ENCODE measurements at places on chromosomes 3 and 15. TPM values are rescaled to one million over a fixed set of nuclear protein-coding genes. Genes with fewer than 3 reads are reported as not detected.
A peak's percentile ranks its signal among the peaks of the same experiment; 100 is the strongest.

GRCh38 chr3:170471149-170471548 is 52.5 kb downstream of the CLDN11 start:
- H3K27ac ChIP-seq = no peak overlapping the region
- no peak for DNase-seq
- peaks cover 8% of the 10 kb centered on the region for H3K4me1 ChIP-seq
- H3K27me3 ChIP-seq = peaks cover 9% of the 10 kb centered on the region
- no peaks in the 10 kb centered on the region for H3K36me3 ChIP-seq
- H3K4me3 ChIP-seq = no peak overlapping the region

- no peak overlapping the region for H3K27ac ChIP-seq
- no peaks in the 10 kb centered on the region for H3K27me3 ChIP-seq
- no peak overlapping the region for H3K4me3 ChIP-seq
- DNase-seq = peak; percentile 5
Measured at GRCh38 chr3:154745929-154746328, 315.9 kb upstream of the GPR149 start.

DNA sequence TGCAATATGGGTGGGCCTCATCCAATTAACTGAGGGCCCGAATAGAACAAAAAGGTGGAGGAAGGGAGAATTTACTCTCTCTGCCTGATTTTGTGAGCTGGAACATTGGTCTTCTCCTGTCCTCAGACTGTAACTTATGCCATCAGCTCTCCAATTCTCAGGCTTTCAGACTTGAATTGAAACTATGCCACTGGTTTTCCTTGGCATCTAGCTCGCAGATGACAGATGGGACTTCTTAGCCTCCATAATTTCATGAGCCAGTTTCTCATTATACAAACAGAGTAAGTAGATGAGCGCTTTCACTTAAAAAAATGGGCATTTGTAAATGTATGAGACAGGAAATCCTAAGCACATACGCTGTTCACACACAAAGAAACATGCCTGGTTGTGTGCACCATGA is 8.7 kb upstream of the PTX3 start:
- no peak overlapping the region for H3K27ac ChIP-seq
- no peaks in the 10 kb centered on the region for H3K27me3 ChIP-seq
- no peak for DNase-seq

DNA sequence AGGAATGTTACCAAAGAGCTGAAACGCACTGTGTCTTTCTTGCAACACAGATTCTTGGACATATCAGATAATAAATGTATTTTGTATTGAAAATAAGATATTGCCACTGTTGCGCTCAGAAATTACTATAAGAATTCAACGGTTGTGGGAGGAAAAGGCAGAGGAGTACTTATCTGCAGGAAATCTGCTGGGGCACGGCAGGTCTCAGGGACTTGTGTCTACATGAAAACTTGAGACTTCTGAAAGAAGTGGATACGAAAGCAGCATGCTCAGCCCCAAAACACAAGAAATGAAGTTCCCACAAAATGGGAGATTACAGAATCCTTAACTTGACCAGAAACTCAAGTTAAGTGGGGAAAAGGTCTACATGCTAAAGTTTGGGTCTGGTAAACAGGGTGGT is 86.5 kb downstream of the IGSF11 start:
- no peak overlapping the region for H3K27ac ChIP-seq
- no peaks in the 10 kb centered on the region for H3K27me3 ChIP-seq
- H3K4me3 ChIP-seq = no peak overlapping the region
- DNase-seq = no peak

DNA sequence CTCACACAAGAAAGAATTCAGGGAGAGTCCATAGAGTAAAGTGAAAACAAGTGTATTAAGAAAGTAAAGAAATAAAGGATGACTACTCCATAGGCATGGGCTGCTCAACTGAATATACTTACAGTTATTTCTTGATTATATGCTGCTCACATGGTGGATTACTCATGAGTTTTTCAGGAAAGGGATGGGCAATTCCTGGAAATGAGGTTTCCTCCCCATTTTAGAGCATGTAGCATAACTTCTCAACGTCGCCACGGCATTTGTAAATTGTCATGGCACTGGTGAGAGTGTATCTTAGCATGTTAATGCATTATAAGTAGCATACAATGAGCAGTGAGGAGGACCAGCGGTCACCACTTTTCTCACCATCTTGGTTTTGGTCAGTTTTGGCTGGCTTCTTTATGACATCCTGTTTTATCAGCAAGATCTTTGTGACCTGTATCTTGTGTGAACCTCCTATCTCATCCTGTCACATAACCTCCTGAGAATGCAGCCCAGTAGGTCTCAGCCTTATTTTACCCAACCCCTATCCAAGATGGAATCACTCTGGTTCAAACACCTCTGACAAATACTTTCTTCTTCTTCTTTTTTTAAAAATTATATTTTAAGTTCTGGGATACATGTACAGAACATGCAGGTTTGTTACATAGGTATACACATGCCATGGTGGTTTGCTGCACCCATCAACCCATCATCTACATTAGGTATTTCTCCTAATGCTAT is 849.7 kb downstream of the TBL1XR1 start:
- no peak for DNase-seq
- no peaks in the 10 kb centered on the region for H3K4me1 ChIP-seq
- H3K4me3 ChIP-seq = no peak overlapping the region
- no peaks in the 10 kb centered on the region for H3K36me3 ChIP-seq

DNA sequence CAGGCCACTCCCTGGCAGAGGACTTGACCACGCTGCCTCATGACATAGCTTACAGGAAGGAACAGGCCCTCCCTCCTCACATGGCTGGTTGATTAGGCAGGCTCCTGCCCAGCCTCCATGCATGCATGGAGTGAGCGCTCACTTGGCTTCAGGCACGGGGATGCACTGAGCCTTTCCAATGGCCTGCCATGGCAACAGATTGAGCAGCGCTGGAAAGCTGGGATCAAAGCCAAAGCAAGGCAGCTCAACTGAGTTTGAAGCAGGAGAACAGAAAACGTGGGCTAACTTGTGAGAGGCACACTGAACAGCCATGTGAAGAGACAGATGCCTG is 5.9 kb upstream of the GRAMD2A start:
- peaks cover 98% of the 10 kb centered on the region for H3K36me3 ChIP-seq
- H3K4me1 ChIP-seq = peaks cover 15% of the 10 kb centered on the region
- no peak overlapping the region for H3K4me3 ChIP-seq
- no peaks in the 10 kb centered on the region for H3K27me3 ChIP-seq

- H3K27me3 ChIP-seq = no peaks in the 10 kb centered on the region
- no peak for DNase-seq
- H3K27ac ChIP-seq = no peak overlapping the region
Measured at GRCh38 chr15:88125576-88125975, 131.0 kb downstream of the NTRK3 start.

DNA sequence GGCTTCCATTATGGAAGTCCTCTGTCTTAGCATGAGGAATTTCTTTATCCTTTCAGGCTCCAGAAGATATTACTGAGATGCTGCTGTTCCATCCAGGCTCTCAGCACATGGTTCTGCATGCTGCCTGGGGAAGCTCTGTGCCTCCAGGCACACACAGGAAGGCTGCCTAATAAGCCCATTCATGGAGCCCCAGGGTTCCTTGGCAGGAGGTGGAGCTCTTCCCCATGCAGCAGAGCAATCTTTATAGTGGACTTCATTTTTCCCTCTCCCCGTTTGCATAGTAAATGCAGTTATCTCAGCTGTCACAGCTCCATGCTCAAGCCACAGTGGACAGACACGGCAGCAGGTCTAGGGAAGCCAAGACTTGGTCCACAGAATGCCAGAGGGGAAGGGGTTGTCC is 57.6 kb downstream of the BOC start:
- peaks cover 37% of the 10 kb centered on the region for H3K36me3 ChIP-seq
- no peak for DNase-seq
- H3K4me3 ChIP-seq = no peak overlapping the region
- no peak overlapping the region for H3K27ac ChIP-seq

GRCh38 chr3:23815879-23816278 is 10.1 kb downstream of the UBE2E1 start:
- no peaks in the 10 kb centered on the region for H3K36me3 ChIP-seq
- H3K27me3 ChIP-seq = no peaks in the 10 kb centered on the region
- DNase-seq = peak; percentile 41
- peaks cover 73% of the 10 kb centered on the region for H3K4me1 ChIP-seq
- no peak overlapping the region for H3K27ac ChIP-seq

DNA sequence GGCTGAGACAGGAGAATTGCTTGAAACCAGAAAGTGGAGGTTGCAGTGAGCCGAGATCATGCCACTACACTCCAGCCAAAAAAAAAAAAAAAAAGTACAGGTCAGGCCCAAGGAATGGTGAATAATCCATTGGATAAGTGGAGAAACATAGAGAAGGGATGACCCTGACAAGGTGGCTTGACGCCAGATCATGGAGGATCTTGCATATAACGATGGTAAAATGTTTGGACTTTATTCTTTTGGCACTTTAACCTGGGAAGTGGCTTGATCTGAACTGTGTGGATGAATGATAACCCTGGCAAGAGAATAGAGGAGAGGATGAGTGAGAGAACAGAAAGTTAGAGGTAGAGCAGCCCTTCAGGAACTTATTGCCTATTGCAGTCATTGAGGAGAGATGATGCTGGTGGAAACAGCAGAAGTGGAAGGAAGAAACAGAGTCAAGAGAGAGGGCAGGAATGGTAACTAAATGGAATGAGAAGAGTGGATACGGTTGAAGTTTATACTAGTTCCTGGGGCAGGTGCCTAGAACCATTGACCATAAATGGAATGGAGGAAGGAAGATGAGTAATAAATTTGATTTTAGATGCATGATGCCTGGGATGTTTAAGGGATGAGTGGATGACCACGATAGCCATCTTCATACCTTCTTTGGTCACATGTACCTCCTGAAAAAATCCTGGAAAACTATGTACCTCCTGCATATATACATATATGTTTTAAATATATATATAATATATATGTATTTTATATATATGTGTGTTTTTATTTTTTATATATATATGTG is 57.8 kb downstream of the BLM start:
- no peaks in the 10 kb centered on the region for H3K27me3 ChIP-seq
- no peak for DNase-seq
- peaks cover 8% of the 10 kb centered on the region for H3K4me1 ChIP-seq
- no peaks in the 10 kb centered on the region for H3K36me3 ChIP-seq

GRCh38 chr3:150877303-150877702 is 27.9 kb downstream of the MINDY4B start:
- H3K27me3 ChIP-seq = no peaks in the 10 kb centered on the region
- no peak overlapping the region for H3K27ac ChIP-seq
- H3K36me3 ChIP-seq = no peaks in the 10 kb centered on the region
- no peaks in the 10 kb centered on the region for H3K4me1 ChIP-seq
- no peak overlapping the region for H3K4me3 ChIP-seq

DNA sequence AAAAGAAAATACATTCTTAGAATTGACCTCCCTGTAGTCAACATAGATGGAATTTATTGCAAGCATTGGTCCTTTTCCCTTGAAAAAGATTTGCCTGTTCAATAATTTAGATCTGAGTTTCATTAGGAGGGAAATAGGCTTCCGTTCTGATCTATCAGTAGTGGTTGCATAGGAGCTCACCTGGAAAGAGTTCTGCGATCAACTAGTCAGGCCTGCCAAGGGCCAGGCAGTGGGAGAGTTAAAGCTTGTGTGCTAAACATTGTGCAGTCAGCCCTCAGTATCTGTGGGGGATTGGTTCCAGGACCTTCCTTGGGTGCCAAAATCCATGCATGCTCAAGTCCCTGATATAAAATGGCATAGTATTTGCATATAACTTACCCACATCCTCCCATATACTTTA is 29.6 kb upstream of the IDH2 start:
- H3K4me3 ChIP-seq = no peak overlapping the region
- H3K36me3 ChIP-seq = no peaks in the 10 kb centered on the region
- no peaks in the 10 kb centered on the region for H3K27me3 ChIP-seq
- H3K4me1 ChIP-seq = peaks cover 3% of the 10 kb centered on the region
- H3K27ac ChIP-seq = no peak overlapping the region
- no peak for DNase-seq

GRCh38 chr15:63288778-63289378 is 11.5 kb downstream of the APH1B start:
- no peak overlapping the region for H3K27ac ChIP-seq
- H3K4me1 ChIP-seq = peaks cover 8% of the 10 kb centered on the region
- DNase-seq = peak; percentile 82

- no peaks in the 10 kb centered on the region for H3K36me3 ChIP-seq
- H3K27me3 ChIP-seq = no peaks in the 10 kb centered on the region
- no peak for DNase-seq
- H3K4me1 ChIP-seq = no peaks in the 10 kb centered on the region
- no peak overlapping the region for H3K27ac ChIP-seq
Measured at GRCh38 chr15:32104061-32104995, 74.0 kb downstream of the CHRNA7 start.

DNA sequence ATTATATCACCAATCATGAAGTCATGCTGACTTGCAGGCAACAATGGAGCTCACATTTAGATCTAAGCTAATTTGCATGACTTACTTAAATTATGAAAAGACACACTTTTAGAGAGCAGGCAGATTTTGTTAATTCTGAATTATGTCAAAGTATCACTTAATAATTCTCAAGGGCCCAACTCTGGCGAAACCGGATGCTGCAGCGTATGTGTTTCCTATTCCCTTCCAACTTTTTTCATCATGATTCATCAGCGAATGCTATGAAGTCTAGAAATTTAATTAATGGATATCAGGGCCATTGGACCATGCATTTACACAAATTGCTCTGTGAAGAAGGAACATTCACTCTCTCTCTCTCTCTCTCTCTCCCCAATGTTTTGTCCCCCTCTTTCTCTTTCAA is 63.5 kb upstream of the GOLGA8A start:
- H3K4me1 ChIP-seq = peaks cover 7% of the 10 kb centered on the region
- no peak for DNase-seq
- no peaks in the 10 kb centered on the region for H3K36me3 ChIP-seq
- no peak overlapping the region for H3K4me3 ChIP-seq

DNA sequence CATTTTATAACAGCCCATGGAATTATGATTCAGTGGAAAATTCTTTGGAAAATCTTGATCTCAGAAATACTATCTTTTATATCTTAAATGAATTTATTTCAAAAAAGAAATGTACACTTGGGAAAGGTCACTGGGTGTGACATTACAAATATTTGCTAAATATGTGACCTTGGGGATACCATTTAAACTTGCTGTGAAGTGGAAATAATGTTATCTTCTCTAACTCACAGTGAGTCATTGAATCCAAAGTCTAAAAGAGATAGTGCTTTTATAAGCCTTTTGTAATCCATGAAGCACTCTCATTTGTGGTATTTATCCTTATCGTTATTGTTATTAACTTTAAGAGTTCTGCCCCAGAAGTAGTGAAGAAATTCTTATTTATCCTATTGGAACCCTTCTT is 289.8 kb upstream of the SEMA6D start:
- H3K36me3 ChIP-seq = no peaks in the 10 kb centered on the region
- DNase-seq = no peak
- H3K4me3 ChIP-seq = no peak overlapping the region

- H3K4me3 ChIP-seq = no peak overlapping the region
- H3K36me3 ChIP-seq = no peaks in the 10 kb centered on the region
- no peaks in the 10 kb centered on the region for H3K27me3 ChIP-seq
Measured at GRCh38 chr3:168394439-168394838, 298.7 kb upstream of the GOLIM4 start.

- no peak overlapping the region for H3K4me3 ChIP-seq
- H3K27me3 ChIP-seq = no peaks in the 10 kb centered on the region
- DNase-seq = no peak
- no peaks in the 10 kb centered on the region for H3K36me3 ChIP-seq
- H3K4me1 ChIP-seq = no peaks in the 10 kb centered on the region
Measured at GRCh38 chr15:66573348-66573718, 7.5 kb upstream of the LCTL start.

The MST1 gene
- 108 TPM for total RNA-seq

The GOLGA8S gene
- total RNA-seq = 0.45 TPM

The GRK7 gene
- not detected for total RNA-seq

The FBXL2 gene
- not detected for total RNA-seq

The SMCO1 gene
- total RNA-seq = not detected

The CFAP44 gene
- total RNA-seq = 21.7 TPM

The BFSP2 gene
- total RNA-seq = not detected

The CCK gene
- total RNA-seq = not detected

The GOLGA8Q gene
- total RNA-seq = not detected

The GPR27 gene
- not detected for total RNA-seq

The KCNAB1 gene
- 3.8 TPM for total RNA-seq

Measured in stomach (tissue), 19 donors.